ENCODE measurements at places on chromosomes 2 and 18. TPM values are rescaled to one million over a fixed set of nuclear protein-coding genes. Genes with fewer than 3 reads are reported as not detected.

CACNB4 gene
- 1.00 TPM for total RNA-seq

DNA sequence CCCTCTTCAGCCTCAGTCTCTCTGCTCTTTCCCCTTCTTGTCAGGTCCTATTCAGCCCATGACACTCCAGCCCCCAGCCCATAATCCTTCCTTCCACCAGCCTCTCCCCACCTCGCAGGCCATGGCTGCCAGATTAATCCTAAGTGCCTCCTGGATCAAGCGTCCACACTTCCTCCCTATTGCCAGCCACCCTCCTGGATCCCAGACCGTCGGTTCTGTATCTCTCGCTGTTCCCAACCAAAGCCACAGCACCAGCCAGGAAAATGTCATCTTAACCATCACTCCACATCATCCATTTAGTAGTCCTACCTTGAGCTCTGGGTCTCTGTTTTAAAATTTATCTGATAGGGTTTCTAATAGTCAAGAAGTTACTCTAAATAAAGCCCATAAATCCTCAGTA is 49.5 kb downstream of the NDUFA10 start:
- DNase-seq = no peak

PCARE gene
- total RNA-seq = not detected

DNA sequence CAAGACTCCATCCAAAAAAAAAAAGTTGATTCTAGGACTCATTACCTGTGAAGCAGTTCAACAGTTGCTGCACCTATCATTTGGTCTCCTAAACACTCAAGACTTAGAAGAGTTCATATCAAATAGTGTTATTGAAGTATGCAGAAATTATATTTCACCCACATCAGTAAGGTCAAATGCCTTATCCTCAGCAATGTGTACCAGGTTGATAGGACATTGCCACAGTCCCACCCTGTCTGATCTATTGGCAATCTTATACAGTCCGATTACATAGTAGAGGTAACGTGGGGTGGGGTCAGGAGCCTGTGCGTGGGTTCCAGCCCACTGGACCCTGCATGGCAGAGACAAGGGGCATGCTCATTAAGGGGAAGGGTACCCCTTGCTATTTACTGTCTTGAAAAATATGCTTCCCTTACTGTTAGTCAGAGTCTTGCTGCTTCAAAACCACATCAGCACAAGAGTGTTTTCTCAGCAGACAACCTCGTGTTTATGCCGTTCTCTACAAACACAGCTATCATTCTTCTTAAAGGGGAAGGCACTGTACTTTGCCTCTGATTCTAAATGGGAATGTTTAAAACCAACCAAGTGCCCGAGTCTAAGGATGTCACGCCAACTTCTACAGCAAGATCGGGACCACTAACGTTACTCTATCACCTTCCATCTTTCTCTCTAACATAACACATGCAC is 115.2 kb downstream of the MTCL1 start:
- DNase-seq = no peak

DNA sequence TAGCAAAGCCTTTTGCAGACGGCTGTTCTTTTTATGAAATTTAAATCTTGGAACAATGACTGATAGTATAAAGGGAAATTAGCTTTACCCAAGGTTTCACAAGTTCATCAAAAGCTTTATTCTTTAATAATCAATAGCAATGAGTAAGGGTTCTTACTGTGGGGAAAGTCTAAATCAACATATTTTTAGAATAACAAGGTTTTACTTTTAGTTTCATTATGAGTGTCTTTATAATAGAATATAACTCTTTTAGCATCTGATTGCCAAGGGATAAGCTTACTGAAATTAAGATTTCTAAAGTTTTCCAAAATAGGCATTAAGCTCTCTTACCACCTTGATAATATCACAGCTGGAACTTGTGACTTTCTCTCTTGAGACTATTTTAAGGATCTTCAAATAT is 1489.7 kb downstream of the LRP1B start:
- no peak for DNase-seq

- no peak for DNase-seq
These were observed 194.6 kb downstream of the FAM210A start for GRCh38 chr18:13531681-13532325.

PPM1G gene
- total RNA-seq = 149 TPM

CNTNAP5 gene
- 0.07 TPM for total RNA-seq

DNA sequence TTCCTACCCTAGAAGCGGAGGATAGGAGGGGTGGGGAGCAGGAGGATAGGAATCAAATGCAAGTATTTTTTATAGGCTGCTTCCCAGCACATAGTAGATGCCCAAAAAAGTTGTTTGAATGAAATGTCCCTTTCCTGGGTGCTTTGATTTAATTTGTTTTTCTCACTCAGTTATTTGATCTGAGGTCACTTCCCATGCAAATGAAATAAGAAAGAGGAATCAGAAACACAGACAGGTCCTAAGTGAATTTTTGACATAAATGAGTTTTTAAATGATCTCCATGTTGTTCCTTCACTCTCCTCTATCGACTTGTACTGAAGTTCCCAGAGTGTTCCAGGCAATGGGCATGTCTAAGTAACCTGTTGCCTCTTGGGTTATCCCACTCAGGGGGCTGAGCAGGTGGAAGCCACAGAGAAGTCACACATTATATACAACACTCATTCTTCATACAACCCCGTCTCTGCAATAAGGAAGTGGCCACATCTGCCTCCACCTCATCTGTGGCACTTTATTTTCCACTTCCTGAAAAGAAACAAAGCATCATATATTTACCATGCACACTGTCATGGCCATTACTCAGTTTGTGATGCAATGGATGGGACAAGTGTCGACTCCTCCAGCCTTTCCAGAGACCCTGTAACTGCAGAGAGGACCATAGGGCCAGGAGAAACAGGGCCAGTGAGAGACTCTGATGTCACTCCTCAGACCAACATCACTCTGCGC is 81.9 kb upstream of the ZNF397 start:
- DNase-seq = no peak

DNA sequence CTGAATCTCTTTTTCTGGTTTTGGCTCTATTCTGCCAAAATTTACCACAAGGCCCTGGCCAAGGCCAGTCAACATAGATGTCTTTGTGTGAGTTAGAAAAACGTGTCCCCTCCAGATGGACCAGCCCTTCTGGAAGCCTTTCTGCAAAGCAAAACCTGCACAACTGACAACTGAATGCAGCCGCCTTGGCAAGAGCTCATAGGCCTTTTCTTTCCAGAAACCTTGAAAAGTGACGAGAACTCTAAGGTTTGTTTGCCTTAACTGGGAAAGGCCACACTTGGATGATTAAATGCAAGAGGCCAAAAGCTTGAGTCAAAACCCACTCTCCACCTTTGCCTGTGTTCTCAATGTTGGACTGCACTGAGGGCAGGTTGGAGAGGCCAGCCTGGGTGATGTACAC is 103.9 kb downstream of the COLEC12 start:
- DNase-seq = no peak

ACOXL gene
- 2.9 TPM for total RNA-seq

- no peak for DNase-seq
These were observed 25.5 kb downstream of the SLC4A5 start for GRCh38 chr2:74317701-74318100.

DNA sequence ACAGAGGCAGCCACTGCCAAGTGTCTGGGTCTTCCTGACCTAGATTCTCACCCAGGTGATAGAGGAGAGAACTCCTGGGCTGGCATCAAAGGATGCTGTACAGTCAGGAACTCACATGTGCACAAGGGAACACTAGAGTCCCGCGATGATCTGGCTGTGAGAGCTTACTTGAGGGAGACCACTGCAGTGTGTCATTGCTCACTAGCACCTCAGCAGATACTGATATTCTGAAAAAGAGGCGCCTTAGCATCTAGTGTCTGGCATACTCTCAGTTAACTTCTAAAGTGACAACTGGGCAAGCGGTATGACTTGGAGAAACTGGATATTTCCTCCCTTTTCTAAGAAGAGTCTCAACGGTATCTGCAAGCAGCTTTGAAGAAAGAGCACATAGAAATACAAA is 189.9 kb downstream of the CMPK2 start:
- no peak for DNase-seq

DNA sequence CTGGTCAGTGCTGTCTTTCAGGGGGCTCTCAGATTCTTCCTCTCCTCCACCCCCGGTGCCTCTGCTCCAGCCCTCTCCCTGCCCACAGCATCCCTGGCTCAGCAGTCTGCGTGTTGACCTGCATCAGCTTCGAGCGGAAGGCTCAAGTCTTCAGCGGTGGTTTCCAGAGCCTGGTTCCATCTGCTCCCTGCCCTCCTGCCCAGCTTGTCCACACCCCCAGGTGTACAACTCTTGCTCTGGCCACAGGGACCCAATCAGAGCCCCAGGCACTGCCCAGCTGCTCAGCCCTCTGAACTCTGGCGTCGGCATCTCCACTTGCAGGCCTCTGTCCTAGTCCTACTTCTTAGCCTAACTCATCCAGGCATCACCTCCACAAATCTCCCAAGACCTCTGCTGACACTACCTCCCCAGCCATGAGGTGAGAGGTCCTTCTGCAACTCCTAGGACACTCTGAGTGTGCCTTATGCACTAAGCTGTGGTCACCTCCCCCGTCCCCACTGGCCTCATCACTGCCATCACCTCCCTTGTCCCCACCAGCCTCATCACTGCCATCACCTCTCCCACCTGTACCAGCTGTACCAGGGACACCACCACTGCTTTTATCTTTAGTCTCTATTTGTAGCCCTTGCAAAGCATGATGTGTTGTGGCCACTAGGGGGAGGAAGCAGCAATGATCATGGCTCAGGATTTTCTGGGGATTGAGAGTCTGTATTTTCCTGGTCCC is 60.9 kb downstream of the EDAR start:
- DNase-seq = peak; percentile 60
